NCI-H774 (cell line): ENCODE measurements at places on chromosomes 6 and 20.

DNA sequence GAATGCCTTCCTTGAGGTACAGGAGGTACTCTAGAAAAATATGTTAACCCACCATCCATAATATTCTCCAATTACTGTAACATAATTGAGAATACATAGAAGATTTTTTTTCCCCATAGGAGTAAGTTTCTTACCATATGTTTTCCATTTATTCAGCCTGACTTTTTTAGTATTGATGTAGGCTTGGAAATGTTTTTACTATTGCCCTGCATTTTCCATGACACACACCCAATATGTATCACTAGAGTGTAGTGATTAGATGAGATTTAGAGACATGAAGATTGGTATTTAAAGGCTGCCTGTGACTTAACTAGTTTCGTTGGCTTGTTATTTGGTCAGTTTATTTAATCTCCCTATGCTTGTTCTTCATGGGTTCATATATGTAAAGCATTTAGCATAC, 39.5 kb downstream of the KCNQ5 start:
- no peak for DNase-seq

- DNase-seq, result no peak
These were observed 14.2 kb upstream of the SYNJ2 start for GRCh38 chr6:157967486-157967885.

DNA sequence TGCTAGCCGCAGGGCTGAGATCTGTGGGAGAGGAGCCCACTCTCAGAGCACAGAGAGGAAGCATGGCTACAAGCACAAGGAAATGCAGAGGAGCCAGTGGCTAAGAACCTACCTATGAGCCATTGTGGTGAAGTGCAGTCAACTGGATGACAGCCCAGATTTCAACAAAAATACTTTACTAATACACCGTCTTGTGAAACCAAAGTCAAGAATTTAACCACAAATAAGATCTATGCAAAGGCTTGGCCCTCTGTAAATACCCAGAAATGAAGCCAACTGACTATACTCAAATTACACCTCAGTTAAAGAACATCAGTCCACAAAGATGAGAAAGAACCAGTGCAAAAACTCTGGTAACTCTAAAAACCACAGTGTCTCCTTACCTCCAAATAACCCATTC, 40.1 kb upstream of the PTCHD4 start:
- DNase-seq, result no peak

DNA sequence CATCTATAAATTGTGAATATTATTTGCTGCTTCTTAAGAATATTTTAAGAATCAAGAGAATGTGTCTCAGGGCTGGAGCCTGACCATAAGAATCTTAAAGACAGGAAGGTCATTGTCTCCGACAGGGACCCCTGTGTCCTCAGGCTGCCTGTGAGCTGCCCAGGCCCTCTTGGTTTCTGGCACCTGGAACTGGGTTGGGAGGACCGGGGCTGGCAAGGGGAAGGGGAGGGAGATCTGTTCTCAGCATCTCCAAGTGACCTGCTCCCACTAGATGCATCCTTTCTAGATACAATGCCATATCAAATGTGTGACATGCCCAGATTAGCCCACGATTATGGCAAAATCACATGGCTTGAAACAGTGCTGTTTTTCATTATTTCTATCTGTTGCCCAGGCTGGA, 110.5 kb downstream of the SCML4 start:
- no peak for DNase-seq

- DNase-seq, result no peak
These were observed 120.1 kb downstream of the SNX5 start for GRCh38 chr20:17848249-17849048.

DNA sequence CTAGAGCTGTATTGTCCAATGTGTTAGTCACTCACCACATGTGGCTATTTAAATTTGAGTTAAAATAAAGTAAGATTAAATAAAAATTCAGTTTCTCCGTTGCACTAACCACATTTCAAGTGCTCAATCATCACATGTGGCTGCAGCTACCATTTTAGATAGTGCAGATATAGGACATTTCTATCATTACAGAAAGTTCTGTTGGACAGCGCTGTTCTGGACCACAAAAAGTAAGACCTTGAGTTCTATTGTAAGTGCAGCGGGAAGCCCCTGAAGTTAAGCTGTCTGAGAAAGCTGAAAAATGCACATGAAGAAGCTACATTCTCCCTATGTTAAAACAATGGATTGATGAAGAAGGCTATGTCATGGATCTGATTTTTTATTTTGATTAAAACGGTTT, 1.1 kb downstream of the ORC3 start:
- no peak for DNase-seq

GRCh38 chr6:119312441-119312840, 37.1 kb downstream of the MAN1A1 start:
- DNase-seq, result no peak

GRCh38 chr20:36744764-36745191, 1.1 kb downstream of the NDRG3 start:
- no peak for DNase-seq

- DNase-seq, result no peak
These were observed 74.0 kb downstream of the UNC5CL start for GRCh38 chr6:40965046-40965445.

- DNase-seq, result peak; percentile 64
These were observed 399 bp upstream of the REPS1 start for GRCh38 chr6:138988469-138988834.

DNA sequence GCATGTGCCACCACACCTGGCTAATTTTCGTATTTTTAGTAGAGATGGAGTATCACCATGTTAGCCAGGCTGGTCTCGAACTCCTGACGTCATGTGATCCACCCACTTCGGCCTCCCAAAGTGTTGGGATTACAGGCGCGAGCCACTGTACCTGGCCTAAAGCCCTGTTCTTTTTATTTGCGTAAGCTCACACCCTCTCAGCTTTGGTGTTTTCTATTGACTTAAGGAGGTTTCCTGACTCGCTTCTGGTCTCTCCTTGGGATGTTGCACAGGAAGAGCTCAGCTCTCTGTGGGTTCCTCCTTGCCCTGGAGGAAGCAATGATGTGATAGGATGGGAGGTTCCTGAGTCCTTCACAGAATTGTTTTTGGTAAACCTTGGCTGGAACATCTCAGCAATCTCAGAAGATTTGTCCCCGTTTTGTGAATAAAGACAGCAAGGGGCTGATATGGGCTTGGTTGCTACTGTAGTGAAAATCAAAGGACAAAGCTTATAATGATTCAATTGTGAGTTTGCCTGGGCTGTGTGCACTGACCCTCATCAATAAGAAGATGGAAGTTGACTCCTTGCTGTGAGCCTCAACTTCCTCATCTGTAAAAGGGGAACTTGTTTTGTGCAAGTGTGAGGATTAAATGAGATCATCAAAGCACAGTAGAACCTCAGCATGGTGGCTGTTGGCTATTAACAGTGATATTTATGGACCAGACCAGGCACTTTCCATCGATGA, 27.0 kb downstream of the TOX2 start:
- DNase-seq, result no peak

GRCh38 chr6:166584853-166585429, 1.5 kb downstream of the RAMACL start:
- no peak for DNase-seq

DNA sequence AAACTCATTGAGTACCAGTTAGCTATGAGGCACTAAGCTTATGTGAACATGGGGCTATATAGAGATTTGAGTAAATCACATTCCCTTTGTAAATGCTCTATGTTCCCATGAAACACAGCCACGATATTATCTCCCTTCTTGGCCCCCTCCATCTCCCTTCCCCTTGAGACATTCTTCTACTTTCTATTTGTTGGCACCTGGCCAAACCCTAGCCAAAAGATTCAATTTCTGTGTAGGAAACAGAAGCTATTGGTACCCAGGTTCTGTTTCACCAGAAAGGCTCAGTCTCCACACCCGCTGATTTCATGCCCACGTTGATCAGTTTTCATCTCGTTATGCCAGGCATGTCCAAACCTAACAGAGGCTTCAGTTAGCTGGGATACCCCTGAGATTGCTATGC, 145.5 kb upstream of the LAMP5 start:
- DNase-seq, result no peak

- no peak for DNase-seq
These were observed 109.1 kb upstream of the FAM184A start for GRCh38 chr6:119187596-119187995.

DNA sequence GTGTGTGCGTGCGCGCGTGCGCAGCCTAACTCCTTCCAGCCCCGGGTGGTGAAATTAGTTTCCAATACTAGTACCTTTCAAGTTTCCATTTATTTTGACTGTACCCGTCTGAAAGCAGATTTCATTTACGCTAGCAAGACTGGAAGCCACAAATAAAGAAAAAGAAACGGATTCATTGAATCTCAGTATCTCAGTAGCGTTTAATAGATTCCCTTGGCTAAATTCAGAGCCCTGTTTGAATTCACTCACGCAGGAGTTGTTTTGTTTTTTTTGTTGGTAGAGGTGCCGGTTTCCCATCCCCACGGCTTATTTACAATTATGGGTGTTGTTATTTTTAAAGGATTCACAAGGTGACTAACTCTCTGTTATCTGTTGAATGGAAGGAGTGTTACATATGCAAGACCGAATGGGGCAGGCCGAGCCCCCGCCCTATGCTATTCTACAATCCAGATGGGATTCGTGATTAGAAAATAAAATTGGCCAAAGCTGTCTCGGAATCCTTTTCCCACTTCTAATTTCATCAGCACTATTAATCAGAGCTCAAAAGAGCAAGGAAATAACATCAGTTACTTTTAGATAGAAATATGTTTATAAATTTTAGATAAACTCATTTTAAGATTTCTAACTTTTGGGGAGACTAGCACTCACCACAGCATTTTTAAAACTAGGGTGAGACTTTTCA, 2.3 kb upstream of the INSM1 start:
- DNase-seq, result peak; percentile 28

DNA sequence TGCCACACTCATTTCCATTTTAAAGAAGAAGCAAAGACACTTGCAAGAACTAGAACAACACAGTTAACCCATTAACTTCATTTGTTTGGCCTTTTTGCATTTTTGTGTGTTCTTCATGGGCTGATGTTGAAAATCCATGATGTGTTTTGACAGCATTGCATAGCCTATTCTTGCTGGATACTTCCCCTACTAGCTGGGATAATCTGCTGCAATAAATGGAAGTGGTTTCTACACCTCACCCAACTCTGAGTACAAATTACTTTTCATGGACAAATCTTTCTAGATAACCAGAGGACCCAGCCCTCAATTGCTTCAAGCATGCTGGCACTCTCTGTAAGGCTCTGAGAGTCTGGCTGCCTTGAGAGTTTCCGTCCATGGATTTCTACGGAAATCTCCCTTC, 26.5 kb downstream of the CST9L start:
- DNase-seq, result no peak

DNA sequence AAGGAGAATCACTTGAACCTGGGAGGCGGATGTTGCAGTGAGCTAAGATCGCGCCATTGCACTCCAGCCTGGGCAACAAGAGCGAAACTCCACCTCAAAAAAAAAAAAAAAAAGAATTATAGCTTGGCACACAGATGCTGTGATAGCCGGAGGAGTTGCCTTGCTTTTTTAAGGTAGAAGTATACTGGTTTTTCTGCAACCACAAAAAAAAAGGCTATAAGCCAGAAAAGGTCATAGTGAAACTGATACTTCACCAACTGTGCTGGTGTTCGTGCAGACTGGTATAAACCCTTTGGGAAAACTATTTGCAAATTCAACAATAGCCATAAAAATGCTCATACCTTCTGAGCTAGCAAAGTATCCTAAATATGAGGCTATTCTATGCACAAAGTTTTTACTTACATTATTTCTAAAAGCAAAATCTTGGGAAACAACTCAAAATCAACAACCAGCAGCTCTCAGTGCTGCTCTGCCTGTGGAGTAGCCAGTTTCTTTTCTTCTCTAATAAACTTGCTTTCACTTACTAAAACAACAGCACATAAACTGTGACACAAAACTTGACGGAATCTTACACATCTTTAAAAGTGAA, 44.0 kb downstream of the B4GALT5 start:
- DNase-seq, result no peak

GRCh38 chr20:44154521-44155001, 32.4 kb downstream of the JPH2 start:
- DNase-seq, result no peak

DNA sequence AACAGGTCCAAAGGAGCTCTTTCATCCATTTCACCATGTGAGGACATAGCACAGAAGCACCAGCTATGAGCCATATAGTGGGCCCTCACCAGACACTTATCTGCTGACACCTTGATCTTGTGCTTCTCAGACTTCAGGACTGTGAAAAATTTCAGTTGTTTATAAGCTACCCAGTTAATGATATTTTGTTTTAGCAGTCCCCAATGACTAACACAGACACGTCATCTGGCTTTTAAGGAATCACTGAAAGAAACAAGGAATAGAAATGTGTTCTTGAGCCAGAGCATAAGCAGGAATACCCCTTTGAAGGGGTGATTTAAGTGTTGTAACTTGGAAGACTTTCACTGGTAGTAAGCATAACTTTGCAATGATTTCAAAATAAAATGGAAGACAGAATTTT, 214.7 kb upstream of the PTCHD4 start:
- no peak for DNase-seq

GRCh38 chr6:44603044-44603686, 215.7 kb downstream of the CDC5L start:
- no peak for DNase-seq
